ENCODE measurements at places on chromosomes 1 and 21. TPM values are rescaled to one million over a fixed set of nuclear protein-coding genes. Genes with fewer than 3 reads are reported as not detected.

FAM151A gene
- total RNA-seq = not detected

DNA sequence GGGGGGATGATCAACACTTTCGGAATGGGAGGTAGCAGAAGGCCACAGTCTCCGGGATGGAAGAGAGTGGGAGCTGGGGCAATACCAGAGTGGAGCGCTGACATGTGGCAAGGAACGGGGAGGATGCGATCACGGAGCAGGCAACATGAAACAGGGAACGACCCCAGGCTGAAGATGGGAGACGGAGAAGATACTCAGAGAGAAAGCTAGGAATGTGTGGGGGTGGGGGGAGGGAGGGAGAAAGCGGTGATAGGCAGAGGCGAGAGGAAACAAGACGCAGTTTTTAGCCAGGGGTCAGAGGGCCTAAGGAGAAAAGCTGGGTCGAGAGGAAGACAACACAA, 577 bp downstream of the RAB3GAP2 start:
- peak; percentile 5 for DNase-seq

- DNase-seq = peak; percentile 71
Observed at GRCh38 chr1:147202576-147202975, 22.6 kb downstream of the FMO5 start.

GRCh38 chr1:59137276-59137615, 159.6 kb upstream of the FGGY start:
- no peak for DNase-seq

- DNase-seq = peak; percentile 6
Observed at GRCh38 chr1:37274938-37275631, 199.3 kb upstream of the ZC3H12A start.
